Common myeloid progenitor, CD34-positive (primary cell): ENCODE measurements at places on chromosomes 2 and 18.
A peak's percentile ranks its signal among the peaks of the same experiment; 100 is the strongest.

- DNase-seq: no peak
Measured at GRCh38 chr2:98503481-98504105, 58.9 kb downstream of the INPP4A start.

- DNase-seq: no peak
Measured at GRCh38 chr18:41524674-41525470, 430.2 kb upstream of the PIK3C3 start.

- peak; percentile 4 for DNase-seq
Measured at GRCh38 chr18:72612894-72613533, 68.9 kb upstream of the CBLN2 start.

DNA sequence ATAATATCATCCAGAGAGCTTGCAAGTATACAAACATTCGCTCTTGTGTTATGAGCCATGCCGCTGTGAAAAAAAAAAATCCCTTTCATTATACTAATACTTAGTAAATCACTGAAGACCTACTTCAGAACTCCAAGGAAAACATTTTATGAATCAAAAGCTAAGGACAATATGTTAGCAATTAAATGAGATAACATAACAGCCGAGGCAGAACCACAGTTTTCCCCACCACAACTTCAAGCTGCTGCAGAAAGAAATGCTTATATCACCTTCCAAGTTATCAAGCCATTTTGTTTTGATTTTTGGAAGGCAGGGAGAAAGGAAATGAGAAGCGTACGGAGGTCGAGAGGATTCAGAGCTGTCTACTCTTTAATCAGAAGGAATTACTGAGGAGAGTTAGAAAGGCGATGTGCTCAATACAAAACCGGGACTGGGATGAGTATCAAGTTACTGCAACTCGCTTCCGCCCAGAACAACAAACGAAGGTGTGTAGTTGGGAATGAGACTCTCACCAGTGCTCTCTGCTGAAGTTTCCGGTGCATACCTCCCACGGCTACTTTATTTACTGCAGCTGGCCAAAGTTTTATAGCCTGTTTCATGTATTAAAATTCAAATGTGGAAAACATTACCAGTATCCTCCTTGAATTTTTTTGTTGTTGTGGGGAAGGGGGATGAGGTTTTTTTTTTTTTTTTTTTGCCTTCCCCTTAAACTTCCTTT is 292.2 kb upstream of the CCDC68 start:
- DNase-seq: no peak

- DNase-seq: peak; percentile 74
Measured at GRCh38 chr2:52429171-52429570, 1338.4 kb upstream of the CHAC2 start.

DNA sequence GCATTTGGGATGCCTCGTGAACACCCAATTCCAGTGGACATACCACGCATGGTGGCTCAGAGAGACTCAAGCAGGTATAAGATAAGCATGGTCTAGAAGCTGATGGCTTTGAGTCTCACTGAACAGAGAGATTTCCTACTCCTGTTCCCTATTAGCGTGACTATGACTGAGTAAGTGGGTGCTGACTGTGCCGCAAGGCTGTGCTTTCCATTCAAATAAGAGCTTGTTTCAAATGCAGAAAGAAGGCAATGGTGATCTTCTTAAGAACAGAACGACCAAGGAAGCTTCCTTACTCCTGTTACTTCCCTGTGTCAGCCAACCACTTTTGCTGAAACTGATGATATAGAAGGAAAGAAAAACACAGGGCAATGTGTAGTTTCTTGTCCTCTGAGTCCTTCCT is 63.5 kb upstream of the IGFBP2 start:
- DNase-seq: no peak

GRCh38 chr2:65706411-65706810 is 274.0 kb upstream of the SPRED2 start:
- no peak for DNase-seq

DNA sequence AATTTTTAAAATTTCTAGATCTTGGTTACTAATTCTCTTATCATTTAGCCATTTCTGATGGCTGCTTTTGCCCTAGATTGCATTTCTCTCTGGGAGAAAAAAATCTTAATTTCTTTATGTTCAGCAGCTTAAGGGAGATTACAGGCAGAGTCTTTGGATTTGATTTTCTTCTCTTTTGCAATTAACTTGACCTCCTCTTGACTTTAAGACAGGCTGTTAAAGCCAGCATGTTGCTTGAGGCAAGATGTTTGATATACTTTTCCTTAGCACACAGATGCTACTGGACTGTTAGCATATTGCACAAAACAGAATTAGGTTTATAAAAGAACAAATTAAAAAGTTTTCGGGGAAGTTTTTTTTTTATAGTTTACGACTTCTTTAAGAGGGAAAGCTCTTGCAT is 50.0 kb downstream of the XRCC5 start:
- no peak for DNase-seq

DNA sequence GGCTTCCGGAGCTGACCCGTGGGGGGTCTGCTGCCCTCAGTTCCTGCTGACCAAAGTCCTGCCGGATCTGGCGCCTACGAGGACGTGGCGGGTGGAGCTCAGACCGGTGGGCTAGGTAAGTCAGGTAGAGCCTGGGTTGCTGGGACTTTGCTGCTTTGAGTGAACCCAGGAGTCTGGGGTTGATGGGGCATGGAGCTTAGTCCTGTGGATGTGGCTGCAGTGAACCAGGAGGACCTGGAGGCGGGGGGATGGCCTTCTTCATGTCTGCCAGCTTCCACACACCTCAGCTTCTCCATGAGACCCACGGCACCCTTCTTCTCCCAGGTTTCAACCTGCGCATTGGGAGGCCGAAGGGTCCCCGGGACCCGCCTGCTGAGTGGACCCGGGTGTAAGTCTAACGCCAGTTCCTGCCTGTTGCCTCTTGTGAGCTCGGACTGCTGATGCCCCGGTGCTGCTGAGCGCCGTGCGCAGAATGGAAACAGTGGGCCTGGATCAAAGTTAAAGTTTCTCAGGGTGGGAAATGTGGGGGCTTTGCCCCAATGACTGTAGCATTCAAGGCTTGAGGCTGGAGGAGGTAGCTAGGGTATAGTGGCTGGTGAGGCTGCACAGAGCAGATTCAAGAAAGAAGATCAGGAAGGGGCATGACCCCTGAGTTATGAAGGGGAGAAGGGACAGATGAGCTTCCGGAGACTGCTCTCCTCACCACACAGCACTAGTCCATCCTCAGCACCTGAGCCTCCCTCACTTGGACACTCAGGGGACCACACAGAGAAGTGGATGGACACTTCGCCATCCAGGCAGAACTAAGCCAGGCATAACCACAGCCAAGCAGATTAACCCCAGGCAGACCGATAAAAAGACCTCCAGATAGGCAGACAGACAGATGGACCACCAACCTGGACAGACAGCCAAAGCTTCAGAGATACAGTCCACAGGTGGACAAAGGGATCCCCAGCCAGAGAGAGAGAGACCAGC is 17.3 kb downstream of the PTPN18 start:
- no peak for DNase-seq

- no peak for DNase-seq
Measured at GRCh38 chr2:30341500-30342267, 105.4 kb upstream of the LCLAT1 start.

DNA sequence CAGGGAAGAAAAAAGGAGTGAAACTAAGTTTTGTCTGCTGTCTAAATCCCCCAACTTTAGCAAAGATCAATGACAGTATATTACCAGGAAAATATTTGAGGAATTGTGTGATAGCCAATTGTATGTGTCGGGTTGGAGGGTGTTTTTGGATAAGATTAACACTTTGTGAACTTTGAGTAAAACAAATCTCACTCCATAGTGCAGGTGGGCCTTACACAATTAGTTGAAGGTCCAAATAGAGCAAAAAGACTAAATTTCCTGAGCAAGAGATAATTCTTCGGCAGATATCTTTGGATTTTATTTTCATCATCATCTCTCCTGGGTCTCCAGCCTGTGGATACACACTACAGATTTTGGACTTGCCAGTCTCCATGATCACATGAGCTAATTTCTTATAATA is 152.8 kb upstream of the CWC22 start:
- no peak for DNase-seq

GRCh38 chr18:7946734-7947377 is 379.7 kb downstream of the PTPRM start:
- no peak for DNase-seq

- DNase-seq: peak; percentile 62
Measured at GRCh38 chr2:111219285-111219684, 98.6 kb downstream of the BCL2L11 start.

- peak; percentile 52 for DNase-seq
Measured at GRCh38 chr2:70340761-70341476, 39.1 kb upstream of the FAM136A start.

DNA sequence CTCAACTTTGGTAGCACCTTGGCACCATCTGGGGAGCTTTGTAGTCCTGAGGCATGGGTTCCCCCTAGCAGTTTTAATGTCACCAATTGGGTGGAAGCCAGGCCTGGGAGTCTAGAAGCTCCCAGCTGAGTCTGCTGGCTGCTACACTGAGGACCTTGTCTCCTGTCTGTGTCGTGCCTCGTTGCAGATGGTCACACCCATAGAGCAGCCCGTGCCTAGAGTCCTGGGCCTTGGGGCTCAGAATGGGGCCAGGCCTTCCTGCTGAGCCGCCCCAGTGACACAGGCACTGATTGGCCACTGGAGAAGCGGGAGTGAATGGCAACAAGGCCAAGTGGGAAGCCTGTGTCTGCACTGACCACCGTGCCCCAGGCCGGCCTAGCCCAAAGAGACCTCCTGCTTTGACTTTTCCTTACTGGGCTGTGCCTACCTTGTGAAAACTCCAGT is 113.2 kb downstream of the SH3RF3 start:
- no peak for DNase-seq

- no peak for DNase-seq
Measured at GRCh38 chr2:16104949-16105668, 164.8 kb downstream of the MYCN start.

DNA sequence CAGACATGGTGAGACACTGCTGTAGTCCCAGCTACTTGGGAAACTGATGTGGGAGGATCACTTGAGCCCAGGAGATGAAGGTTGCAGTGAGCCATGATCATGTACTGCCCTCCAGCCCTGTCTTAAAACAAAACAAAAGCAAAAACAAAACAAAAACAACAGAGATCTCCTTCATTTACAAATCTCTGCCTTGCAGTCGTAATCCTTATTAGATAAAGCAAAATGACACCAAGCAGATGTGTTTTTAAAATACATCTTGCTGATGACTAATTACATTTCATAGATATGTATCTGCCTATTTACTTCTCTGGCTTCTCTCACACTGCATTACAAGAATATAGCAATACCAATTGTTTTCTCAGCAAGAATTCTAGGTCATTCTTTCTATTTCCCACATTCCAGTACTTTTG is 22.8 kb downstream of the NFE2L2 start:
- DNase-seq: no peak

- DNase-seq: no peak
Measured at GRCh38 chr2:58436872-58437271, 195.7 kb upstream of the FANCL start.
